Thyroid gland (tissue), 4 donors: ENCODE measurements at places on chromosomes 7 and 10. TPM values are rescaled to one million over a fixed set of nuclear protein-coding genes. Genes with fewer than 3 reads are reported as not detected.

GRCh38 chr7:130667593-130668257 is 823 bp downstream of the COPG2 start:
- H3K27ac ChIP-seq = peak overlapping the region; percentile 39
- no peaks in the 10 kb centered on the region for H3K4me1 ChIP-seq

- H3K27me3 ChIP-seq = no peaks in the 10 kb centered on the region
- no peak for DNase-seq
- no peak overlapping the region for H3K4me3 ChIP-seq
- no peak overlapping the region for H3K27ac ChIP-seq
- H3K36me3 ChIP-seq = no peaks in the 10 kb centered on the region
These were observed 18.7 kb upstream of the ARHGAP12 start for GRCh38 chr10:31947144-31947926.

DNA sequence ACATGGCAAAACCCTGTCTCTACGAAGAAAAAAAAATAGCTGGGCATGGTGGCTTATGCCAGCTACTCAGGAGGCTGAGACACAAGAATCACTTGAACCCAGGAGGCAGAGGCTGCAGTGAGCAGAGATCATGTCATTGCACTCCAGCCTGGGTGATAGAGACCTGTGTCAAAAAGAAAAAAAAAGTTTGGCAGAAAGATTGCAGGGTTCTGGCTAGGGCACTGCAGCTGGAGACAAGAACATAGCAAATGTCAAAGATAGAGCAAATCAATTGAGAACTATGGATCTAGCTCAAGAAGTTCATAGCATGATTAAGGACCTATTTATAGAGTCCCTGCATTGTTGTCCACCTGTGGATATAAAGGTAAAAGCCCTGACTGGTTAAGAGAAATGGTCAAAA is 79.5 kb downstream of the CACNA2D1 start:
- H3K27me3 ChIP-seq = no peaks in the 10 kb centered on the region
- no peak for DNase-seq
- no peak overlapping the region for H3K27ac ChIP-seq
- no peaks in the 10 kb centered on the region for H3K4me1 ChIP-seq
- H3K36me3 ChIP-seq = no peaks in the 10 kb centered on the region

GRCh38 chr7:45980181-45980905 is 59.3 kb upstream of the IGFBP3 start:
- H3K27me3 ChIP-seq = no peaks in the 10 kb centered on the region
- H3K36me3 ChIP-seq = no peaks in the 10 kb centered on the region
- no peak for DNase-seq
- no peak overlapping the region for H3K27ac ChIP-seq

JCAD gene
- total RNA-seq = 38.5 TPM

CHAT gene
- total RNA-seq = not detected

- no peaks in the 10 kb centered on the region for H3K27me3 ChIP-seq
- no peak overlapping the region for H3K27ac ChIP-seq
- no peak for DNase-seq
These were observed 4.1 kb downstream of the PRSS2 start for GRCh38 chr7:142774826-142775225.

GRCh38 chr7:38000272-38000671 is 79.8 kb downstream of the EPDR1 start:
- H3K36me3 ChIP-seq = no peaks in the 10 kb centered on the region
- H3K27me3 ChIP-seq = no peaks in the 10 kb centered on the region
- H3K27ac ChIP-seq = peak overlapping the region; percentile 62
- H3K4me3 ChIP-seq = no peak overlapping the region
- peaks cover 12% of the 10 kb centered on the region for H3K4me1 ChIP-seq
- no peak for DNase-seq

HABP2 gene
- not detected for total RNA-seq

DNA sequence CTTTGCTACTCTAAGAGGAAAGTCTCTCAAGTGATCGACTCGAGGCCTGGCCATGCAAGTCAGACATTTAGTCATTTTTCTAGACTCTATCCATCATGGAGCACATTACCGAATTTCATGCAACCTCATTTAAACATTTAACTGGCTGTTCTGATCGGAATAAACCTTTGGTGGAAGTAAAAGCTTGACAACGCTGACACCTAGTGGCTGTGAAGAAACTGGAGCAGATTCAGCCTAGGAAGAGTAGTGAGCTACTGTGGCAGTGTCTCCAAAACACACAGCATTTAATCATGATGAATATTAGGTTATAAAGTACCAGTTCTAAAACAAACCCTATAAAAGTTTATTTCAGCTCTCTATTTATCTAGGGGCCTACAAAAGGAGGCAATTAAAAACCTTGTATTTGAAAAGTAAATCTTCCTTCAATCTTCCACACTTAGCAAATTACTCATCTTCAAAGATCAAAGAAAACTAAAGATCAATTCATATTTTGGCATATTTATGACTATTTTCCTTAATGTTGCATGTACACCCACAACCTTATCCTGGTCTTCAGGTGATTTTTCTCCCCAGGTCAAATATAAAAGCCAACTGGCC is 175.0 kb downstream of the CTNNA3 start:
- DNase-seq = peak; percentile 4
- H3K4me1 ChIP-seq = no peaks in the 10 kb centered on the region
- no peak overlapping the region for H3K27ac ChIP-seq

PON1 gene
- total RNA-seq = not detected

GRCh38 chr7:20741801-20742200 is 44.9 kb downstream of the SP8 start:
- no peaks in the 10 kb centered on the region for H3K36me3 ChIP-seq
- no peaks in the 10 kb centered on the region for H3K27me3 ChIP-seq
- no peak overlapping the region for H3K4me3 ChIP-seq
- no peaks in the 10 kb centered on the region for H3K4me1 ChIP-seq
- H3K27ac ChIP-seq = no peak overlapping the region

DNA sequence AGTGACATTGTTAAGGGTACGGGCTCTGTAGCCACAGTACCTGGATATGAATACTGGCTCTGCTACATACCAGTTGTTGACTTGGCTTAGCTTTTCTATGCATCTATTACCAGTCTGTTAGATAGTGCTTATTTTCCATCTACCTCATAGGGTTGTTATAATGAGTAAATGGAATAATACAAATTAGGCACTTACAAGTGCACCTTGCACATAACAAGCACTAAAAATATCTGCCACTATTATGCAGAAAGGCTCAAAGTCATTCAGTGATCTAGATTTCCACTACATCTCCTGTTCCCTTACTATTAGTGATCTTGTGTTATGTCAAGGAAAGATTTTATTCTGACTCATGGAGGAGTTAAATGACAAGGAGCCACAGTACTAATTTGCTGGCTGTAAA is 27.9 kb upstream of the ZEB1 start:
- no peak overlapping the region for H3K27ac ChIP-seq
- H3K4me1 ChIP-seq = no peaks in the 10 kb centered on the region
- no peaks in the 10 kb centered on the region for H3K36me3 ChIP-seq
- H3K4me3 ChIP-seq = no peak overlapping the region
- no peak for DNase-seq

GRCh38 chr7:48067475-48067874 is 21.6 kb upstream of the UPP1 start:
- H3K4me1 ChIP-seq = no peaks in the 10 kb centered on the region
- H3K27ac ChIP-seq = no peak overlapping the region
- H3K36me3 ChIP-seq = no peaks in the 10 kb centered on the region
- no peaks in the 10 kb centered on the region for H3K27me3 ChIP-seq
- no peak overlapping the region for H3K4me3 ChIP-seq
- DNase-seq = no peak

DNA sequence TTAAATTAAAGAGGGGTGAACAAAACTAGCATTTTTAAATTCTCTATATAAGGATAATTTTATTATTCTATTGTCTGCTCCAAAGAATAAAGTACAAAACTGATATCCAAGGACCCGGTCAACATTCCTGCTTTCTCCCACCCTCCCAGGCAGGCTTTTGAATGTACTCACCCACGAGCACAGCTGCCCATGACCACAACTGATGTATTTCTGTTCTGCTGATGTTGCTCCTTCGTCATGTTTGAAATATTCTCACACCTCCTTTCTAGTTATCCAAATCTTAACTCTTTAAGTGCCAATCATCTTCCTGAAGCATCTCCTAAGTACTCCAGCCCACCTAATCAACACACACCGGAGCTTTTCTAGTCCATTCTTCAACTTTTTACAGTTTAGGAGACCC is 46.7 kb downstream of the CALD1 start:
- peaks cover 6% of the 10 kb centered on the region for H3K4me1 ChIP-seq
- no peak for DNase-seq
- no peak overlapping the region for H3K4me3 ChIP-seq
- H3K27ac ChIP-seq = no peak overlapping the region

GRCh38 chr10:133309100-133309719 is 496 bp downstream of the ZNF511 start:
- H3K36me3 ChIP-seq = peaks cover 10% of the 10 kb centered on the region
- H3K4me1 ChIP-seq = peaks cover 18% of the 10 kb centered on the region
- peak; percentile 88 for DNase-seq
- peak overlapping the region; percentile 86 for H3K27ac ChIP-seq
- H3K4me3 ChIP-seq = peak overlapping the region; percentile 99
- no peaks in the 10 kb centered on the region for H3K27me3 ChIP-seq

DNA sequence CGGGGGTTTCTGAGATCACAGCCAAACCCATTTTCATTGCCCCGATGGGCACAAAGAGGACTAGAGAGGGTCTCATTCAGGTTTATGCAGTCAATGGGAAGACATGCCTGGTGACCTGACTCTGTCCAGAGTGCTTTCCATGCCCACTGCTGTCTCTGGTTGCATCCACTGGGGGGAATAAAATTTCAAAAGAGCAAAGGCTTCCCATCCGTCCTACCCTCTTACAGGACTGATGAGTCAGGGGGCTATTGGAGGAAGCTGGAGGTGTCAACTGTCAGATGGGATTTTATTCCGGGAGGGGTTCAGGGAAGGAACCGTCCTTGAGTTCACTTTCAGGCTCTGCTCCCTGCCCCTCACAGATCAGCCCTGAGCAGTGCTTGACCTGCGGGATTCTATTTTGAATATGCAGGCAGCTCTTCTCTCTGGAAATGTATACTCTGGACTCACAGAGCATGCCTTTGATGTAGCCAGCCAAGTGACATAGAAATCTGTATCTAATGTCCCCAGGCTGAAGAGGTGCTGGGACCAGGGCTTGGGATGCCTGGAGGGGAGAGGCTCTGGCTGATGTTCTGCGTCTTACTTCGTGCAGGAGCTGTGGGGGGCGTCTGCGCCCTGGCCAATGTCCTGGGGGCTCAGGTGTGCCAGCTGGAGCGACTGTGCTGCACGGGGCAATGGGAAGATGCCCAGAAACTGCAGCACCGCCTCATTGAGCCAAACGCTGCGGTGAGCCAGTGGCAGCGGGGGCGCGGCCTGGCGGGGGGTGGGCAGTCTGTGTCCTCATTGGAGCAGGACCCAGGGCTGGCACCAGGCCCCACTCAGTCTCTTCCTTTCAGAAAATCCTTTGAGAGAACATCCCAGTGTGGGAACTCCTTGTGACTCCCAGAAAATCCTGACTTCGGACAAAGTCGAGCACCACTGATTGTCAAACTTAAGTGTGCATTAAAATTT is 12.0 kb downstream of the C10orf62 start:
- no peak for DNase-seq
- no peak overlapping the region for H3K27ac ChIP-seq
- peaks cover 3% of the 10 kb centered on the region for H3K4me1 ChIP-seq
- no peaks in the 10 kb centered on the region for H3K36me3 ChIP-seq

MMD2 gene
- total RNA-seq = not detected

NODAL gene
- not detected for total RNA-seq

ODAD2 gene
- total RNA-seq = 0.11 TPM

DNA sequence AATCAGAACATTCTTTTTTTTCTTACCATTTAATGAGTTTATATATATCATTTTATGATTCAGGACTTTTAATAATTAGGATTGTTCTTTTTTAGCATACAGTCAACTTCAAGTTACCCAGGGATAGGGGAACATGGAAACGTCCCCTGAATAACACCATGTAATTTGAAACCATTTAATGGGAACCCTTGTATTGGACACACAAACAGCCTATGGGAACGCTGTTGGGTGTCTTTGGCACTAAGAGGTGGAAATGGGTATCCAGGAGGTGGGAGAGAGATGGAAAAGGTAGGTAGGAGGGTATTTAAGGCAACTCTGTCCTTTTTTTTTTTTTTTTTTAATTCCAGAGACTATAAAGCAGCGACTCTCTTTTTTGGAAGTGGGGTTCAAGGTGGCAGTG is 2.6 kb downstream of the LUC7L2 start:
- no peak overlapping the region for H3K4me3 ChIP-seq
- no peaks in the 10 kb centered on the region for H3K36me3 ChIP-seq
- no peaks in the 10 kb centered on the region for H3K27me3 ChIP-seq

NPFFR1 gene
- 0.13 TPM for total RNA-seq

SAP25 gene
- total RNA-seq = 1.5 TPM

PNLIPRP2 gene
- not detected for total RNA-seq

GRCh38 chr10:6101181-6101580 is 12.3 kb downstream of the RBM17 start:
- H3K36me3 ChIP-seq = peaks cover 21% of the 10 kb centered on the region
- no peak for DNase-seq
- no peak overlapping the region for H3K27ac ChIP-seq
- H3K4me3 ChIP-seq = no peak overlapping the region

- H3K27me3 ChIP-seq = no peaks in the 10 kb centered on the region
- H3K4me3 ChIP-seq = no peak overlapping the region
- H3K36me3 ChIP-seq = no peaks in the 10 kb centered on the region
- no peak overlapping the region for H3K27ac ChIP-seq
- DNase-seq = no peak
- H3K4me1 ChIP-seq = no peaks in the 10 kb centered on the region
These were observed 76.0 kb upstream of the C1QL3 start for GRCh38 chr10:16597656-16598055.

C10orf62 gene
- 1.0 TPM for total RNA-seq

DNA sequence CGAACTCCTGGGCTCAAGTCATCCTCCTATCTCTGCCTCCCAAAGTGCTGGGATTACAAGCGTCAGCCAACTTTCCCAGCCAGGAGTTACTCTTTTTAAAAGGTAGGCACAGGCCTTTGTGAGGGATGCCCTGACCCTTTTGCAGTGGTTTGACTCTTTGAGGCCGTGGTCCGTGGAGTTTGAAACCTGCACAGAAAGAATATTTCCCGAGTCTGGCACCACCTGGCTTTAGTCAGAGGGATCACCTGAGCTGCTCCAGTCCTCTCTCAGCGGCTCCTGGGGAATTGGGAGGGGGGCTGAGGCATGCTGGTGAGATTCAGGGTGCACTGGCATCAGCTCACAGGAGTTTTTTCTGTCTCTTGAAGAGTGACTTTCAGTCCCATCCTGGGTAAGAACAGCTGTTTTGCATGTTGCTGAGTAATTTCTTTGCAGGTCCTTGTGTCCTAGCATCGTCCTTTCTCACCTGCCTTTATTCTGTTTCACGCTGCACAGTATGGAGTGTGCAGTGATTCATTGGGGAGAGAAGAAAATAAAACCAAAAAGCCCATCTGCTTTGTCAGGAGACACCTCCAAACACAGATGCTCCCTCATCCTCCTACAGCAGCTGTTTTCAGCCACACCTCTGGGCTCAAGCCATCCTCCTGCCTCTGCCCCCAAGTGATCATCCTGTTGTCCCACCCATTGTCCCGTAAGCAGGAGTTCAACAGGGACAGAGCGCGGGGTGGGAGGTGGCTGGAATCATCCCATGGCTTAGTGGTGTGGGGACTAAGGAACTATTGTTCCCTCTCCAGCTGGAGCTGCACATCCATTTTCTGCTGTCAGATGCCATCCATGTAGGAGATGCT is 284.7 kb downstream of the CAMK1D start:
- no peak for DNase-seq
- H3K36me3 ChIP-seq = no peaks in the 10 kb centered on the region
- H3K4me3 ChIP-seq = no peak overlapping the region
- peak overlapping the region; percentile 61 for H3K27ac ChIP-seq
- peaks cover 74% of the 10 kb centered on the region for H3K4me1 ChIP-seq
